ENCODE measurements at places on chromosomes 3 and 15.

DNA sequence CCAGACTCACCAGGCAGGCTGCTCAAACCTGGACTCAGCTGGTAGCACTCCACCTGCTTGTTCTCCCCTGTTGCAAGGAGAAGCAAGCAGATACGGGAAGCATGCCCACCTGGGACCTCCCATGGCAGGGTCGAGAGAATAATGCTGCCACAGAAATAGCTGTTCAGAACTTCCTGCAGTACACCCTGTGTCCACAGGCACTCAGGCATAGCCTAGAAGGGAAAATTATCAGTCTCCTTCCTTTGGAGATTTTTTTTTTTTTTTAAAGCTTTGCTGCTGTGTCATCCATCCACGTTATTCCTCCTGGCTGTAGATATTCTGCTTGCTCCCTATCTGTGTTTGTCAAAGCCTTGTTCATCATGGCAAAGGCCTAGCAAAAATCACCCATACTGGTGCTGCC, 32.7 kb upstream of the RPS17 start:
- DNase-seq: no peak

DNA sequence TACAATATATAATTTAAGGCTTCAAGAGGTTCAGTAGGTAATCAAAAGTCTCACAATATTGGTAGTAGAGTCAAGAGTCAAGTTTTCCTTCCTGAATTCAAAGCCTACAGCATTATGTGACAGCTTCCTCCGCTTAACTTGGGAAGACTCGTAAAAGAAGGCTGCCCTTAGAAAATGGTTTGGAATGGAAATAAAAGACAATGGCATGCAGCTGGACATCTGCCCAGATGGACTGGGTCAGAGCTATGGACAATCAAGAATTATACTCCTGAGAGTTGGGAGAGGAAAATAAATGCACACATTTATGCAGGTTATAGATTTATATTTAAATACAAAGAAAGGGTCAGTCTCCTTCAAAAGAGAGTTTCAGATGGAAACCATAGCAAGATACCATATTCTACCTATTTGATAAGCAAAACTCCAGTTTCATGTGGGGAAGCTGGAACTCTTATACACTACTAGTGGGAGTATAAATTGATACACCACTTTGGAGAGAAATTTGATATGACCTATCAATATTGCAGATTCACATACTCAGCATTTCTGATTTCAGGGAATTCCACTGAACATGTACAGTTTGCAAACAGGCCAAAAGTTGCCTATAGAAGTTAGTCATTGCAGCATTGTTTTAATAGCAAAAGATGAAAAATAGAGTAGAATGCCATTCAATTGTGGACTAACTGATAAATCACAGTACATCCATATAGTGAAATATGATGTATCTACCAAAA, 6.1 kb downstream of the CRYBG3 start:
- no peak for DNase-seq

DNA sequence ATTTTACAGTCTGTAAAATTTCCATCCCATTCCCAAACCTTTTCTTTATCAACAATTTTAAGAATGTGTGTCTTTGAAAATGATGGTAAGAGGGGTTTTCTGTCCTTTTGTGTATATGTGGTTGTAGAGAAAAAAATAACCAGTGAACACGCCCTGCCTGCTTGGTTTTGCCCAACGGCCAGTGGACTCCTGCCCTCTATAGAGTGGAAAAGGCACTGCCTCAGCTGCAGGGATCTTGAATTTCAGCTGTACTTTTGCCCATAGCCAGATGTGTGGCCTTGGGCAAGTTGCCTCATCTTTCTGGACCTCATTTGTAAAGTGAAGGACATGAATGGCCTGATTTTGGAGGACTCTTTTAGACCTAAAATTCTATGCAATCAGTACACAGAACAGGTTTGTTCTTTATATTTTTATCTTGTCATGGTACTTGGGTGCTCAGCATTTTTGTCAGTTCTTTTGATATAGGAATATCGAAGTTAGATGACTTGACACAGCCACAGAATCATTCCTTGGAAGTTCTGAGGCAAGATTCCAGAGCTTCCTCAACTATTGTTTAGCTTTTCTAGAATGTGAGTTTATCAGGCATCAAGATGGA, 81.0 kb downstream of the CLDN11 start:
- no peak for DNase-seq

GRCh38 chr3:9649791-9650521, 651 bp downstream of the MTMR14 start:
- peak; percentile 46 for DNase-seq

- no peak for DNase-seq
These were observed 47.7 kb upstream of the GRIP2 start for GRCh38 chr3:14587740-14588360.

DNA sequence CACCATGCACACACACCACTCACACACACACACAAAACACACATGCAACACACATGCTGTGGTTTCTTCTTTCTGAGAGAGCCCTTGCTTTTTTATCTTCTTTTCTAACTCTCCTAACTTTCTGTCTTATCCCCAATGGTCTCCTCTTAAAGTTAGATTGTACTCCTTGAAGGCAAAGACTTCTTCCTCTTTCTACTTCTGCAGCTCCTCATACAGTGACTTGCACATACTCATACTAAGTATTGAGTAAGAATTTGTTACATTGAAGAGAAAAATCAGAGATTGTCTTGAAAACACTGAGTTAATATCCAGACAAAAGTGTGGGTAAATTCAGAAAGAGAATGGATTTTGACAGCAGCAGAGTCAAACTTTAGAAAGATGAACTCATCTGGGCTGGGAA, 64.4 kb downstream of the GTPBP8 start:
- DNase-seq: no peak

- no peak for DNase-seq
These were observed 1.6 kb upstream of the TTLL3 start for GRCh38 chr3:9808345-9809037.

DNA sequence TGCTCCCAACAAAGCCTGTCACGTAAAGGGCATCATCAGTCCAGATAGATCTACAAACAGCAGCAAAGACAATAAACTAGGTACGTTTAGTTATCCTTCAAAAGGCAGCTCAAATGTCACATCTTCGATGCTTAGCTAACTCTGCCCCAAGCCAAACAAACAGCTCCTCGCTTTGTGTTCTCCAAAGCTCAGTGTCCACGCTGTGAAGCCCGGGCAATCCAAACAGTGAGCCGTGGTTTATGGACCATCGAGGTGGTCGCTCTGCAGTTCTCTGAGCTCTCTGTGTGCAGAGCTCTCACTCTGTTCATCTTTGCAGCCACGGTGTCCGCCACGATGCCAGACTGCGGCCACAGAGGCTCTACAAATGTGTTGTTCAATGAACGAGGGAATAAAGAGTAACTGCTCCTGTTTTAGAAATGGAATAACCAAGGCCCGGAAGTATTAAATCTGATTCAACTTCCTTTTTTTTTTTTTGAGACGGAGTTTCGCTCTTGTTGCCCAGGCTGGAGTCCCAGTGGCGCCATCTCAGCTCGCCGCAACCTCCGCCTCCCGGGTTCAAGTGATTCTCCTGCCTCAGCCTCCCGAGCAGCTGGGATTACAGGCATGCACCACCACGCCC, 117.2 kb upstream of the FAM174B start:
- DNase-seq: no peak

DNA sequence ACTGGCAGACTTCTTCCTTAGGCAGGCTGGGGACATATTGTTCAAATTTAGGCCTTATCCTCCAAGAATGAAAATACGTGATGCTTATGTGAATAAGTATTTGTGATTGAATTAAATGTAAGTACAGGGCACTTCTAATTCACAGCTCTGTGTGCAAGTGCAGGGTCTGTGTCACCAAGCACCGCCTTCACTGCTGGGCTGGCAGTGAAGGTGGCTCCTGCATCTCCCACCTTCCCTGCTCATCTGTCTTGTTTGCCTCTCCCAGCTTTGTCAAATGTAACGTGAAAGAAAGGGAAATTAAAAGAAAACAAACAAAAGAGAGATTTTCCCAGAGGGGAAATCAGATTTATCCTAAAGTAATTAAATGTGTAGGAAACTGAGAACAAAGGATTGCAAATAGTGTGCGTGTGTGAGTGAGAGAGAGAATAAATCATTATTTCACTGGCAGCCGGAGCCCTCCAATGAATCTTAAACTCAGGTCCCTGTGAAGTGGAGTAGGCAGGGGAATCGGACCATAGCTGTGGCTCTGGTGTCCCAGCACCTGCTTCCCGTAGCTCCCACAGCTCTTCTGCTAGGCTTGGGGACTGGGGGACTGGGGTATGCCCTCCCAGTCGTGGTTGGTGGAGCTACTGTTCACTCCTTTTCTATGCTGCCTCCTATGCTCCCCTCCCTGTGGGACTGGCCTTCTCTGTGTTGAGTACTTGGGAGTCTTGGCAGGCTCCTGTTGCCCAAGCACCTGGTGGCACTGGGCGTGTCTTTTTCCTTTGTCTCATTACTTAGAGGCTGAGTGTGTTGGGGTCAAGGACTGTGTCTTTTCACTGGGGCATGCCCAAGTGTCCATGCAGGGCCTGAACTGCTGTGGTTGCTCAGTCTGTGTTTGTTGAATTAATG, 222.2 kb downstream of the EPHB1 start:
- no peak for DNase-seq

GRCh38 chr3:98670020-98670419, 76.6 kb upstream of the CPOX start:
- no peak for DNase-seq

- DNase-seq: no peak
These were observed 1150.6 kb downstream of the TBL1XR1 start for GRCh38 chr3:176046703-176047102.

GRCh38 chr3:36695769-36696137, 68.6 kb downstream of the DCLK3 start:
- DNase-seq: no peak

DNA sequence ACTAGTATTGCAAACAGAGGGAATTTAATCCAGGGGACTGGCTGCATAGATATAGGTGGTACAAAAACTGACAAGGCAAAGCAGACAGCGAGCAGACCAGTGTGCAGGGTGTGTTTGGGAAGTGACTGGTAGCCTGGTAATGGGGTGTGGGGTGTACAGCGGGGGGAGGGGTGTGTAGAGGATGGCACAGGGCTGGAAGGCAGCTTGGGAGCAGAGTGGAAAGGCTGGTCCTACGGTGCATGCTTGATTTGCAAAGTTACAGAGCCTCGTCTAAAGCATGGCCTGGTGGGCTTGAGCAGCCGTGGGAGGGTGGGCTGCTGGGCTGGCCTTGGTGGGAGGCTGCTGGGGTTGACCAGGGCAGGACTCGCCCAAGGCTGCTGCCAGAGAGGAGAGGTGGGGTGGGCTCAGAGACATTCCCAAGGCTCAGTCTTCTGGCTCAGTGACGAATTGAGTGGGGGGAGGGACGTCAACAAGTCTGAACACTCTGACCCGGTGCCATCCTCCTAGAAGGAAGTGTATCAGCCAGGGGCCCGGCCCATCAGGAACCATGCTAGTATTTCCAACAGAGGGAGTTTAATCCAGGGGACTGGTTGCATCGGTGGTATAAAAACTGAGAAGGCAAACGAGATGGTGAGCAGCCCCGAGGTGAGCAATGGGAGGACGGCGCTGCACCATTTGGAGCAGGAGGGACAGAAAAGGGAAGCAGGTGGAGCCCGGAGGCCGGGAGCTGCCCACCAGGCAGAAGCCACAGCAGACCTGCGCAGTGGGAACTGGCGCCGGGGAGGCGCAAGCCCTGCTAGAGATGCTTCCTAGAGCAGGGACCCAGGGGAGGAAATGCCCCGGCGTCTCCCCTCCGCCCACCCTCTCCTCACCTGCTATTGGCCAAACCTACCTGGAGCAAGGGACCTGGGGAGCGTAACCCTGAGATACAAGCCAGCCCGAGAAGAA, 29.2 kb downstream of the CPN2 start:
- no peak for DNase-seq

DNA sequence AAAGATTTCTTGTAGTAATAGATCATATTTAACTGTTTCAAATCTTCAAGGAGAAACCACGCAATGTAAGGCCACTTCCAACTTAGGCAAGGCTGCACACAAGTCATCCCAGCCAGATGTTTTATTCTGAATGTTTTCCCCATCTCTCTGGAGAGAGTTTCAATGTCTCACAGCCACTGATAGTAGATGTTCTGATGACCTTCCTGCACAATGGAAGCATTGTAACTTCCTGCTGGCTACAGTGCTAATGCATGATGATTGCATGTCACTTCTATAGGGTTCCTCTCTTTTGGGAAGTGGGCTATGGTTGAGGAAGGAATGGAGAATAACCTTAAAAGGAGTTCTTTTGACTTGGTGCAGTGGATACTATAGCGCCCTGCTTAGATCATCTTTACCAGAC, 328.0 kb downstream of the ZNF621 start:
- no peak for DNase-seq

- no peak for DNase-seq
These were observed 52.2 kb downstream of the EFHB start for GRCh38 chr3:19881852-19882251.

DNA sequence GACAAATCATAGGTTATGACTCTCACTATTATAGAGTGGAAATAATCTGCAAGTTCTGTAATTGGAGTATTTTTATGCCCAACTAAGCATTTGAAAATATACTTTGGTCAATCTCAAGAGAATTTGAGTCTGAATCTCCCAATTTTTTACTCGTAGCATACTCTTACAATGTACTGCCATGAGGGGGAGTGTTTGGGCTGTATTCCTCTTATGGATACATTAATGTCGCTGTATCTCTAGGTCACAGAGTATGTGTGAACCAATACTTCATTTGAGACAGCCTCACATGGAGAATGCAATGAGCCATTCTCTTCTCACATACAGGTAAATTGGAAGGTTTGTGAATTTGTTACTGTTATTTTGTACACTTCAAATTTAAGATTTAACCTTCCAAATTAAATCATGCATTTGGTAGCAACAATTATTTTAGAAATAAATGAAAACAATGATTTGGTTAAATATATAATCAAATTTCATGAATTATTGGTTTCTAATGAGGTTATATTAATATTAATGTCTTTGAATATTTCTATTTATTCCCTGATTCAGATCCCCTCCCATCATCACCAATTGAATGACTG, 5.5 kb upstream of the CD200 start:
- DNase-seq: peak; percentile 72

DNA sequence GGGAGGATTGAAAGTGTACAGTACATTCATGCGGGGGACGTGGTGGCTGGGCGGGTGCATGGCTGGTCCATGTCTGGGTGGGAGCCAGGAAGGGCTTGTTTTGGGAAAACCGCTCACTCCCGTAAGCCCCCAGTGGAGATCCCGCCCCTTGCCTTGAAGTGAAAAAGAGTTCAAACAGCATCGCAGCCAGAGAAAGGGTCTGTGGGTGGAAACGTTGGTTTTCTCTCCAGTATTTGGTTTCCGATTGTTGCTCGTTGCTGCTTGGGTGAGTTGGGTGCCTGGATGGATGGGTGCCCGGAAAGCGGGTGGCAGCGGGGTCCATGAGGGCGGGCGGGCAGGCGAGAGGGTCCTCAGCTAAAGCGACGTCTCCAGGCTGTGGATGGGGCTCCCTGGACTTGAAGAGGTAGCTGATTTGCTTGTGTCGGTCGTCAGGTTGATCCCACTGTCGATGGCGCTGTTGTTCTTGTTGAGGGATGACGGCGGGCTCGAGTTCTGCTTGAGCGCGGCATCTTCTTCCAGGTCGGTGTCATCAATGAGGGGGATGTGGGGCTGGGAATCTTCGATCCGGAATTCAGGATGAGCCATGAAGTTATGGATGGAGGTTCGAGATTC, 7.7 kb upstream of the SEC13 start:
- no peak for DNase-seq

GRCh38 chr15:40439960-40440742, 602 bp upstream of the BAHD1 start:
- DNase-seq: no peak

- no peak for DNase-seq
These were observed 144.8 kb downstream of the TPRA1 start for GRCh38 chr3:127445581-127446343.

Measured in GM12864 (cell line).